AG04449 (cell line): ENCODE measurements at places on chromosomes 2 and 18.

- no peak for DNase-seq
Measured at GRCh38 chr2:107430596-107431266, 396.0 kb upstream of the RGPD4 start.

- DNase-seq: peak; percentile 53
Measured at GRCh38 chr18:45014047-45014501, 333.4 kb downstream of the SETBP1 start.

DNA sequence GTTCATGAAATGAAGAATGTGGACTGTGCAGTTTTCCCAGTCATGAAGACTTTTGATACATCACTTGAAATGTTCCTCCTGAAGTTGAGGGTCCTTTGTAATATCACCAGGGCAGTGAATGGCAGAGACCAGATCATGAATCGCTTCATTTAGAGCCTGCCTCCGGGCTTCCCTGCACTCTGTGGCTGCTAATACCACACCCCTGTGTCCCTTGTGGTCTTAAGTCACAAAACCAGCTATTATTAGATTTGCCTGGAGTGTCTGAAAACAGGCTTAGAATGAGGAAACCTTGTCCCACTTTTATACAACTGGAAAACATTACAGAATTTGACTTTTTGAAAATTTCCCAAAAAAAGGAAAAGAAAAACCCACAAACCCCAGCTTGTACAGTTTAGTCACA, 147.9 kb downstream of the MGAT5 start:
- DNase-seq: no peak

DNA sequence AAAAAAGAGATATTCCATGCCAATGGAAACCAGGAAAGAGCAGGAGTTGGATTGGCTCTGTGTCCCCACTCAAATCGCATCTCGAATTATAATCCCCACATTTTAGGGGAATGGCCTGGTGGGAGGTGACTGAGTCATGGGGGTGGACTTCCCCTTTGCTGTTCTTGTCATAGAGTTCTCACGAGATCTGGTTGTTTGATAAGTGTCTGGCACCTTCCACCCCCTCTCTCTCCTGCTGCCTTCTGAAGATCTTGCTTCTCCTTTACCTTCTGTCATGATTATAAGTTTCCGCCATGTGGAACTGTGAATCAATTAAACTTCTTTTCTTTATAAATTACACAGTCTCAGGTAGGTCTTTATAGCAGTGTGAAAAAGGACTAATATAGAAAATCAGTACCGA, 355.6 kb downstream of the NBAS start:
- no peak for DNase-seq

DNA sequence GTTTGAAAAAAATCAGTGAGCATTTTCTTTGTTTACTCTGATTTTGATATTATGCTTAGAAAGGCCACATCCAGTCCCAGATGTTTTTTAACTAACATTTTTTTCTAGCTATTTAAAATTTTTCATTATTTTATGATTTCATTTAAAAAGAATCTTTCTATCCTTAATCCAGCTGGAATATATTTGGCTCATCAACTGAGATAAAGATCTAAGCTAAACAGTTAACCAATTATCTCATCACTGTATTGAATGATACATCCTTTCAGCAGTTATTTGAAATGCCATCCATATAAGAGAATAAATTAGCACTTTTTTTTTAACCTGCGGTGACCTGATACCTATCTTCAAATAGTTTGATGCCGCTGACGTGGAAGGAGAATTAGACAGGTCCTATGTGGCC, 245.5 kb upstream of the COPS8 start:
- DNase-seq: no peak

DNA sequence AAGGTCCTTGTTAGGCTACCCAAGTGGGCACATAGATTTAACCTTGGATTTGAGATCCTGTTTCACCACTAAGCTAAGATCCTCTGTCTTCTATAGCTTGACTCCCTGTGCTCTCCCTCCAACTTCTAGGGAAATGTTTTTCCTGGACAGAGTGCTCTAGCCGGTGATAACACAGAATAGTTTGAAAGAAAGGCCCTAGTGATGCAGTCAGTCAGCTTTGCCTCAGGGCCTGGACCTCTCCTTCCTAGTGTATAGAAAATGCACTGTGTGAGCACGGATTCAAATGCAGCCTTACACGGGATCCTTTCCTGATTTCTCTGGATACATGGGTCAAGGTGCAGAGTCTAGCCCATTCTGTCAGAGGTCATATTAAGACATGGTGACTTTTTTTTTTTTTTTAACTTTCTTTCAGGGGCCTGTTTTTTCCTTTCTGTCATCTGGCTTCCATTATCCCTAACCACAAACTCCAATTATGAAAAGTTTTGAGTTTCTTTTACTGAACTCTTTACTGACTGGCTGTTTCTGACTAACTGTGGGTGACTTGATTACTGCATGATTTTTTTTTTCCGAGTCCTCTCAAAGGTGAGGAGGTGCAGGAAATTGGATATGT, 122.6 kb downstream of the LRP1B start:
- DNase-seq: no peak

DNA sequence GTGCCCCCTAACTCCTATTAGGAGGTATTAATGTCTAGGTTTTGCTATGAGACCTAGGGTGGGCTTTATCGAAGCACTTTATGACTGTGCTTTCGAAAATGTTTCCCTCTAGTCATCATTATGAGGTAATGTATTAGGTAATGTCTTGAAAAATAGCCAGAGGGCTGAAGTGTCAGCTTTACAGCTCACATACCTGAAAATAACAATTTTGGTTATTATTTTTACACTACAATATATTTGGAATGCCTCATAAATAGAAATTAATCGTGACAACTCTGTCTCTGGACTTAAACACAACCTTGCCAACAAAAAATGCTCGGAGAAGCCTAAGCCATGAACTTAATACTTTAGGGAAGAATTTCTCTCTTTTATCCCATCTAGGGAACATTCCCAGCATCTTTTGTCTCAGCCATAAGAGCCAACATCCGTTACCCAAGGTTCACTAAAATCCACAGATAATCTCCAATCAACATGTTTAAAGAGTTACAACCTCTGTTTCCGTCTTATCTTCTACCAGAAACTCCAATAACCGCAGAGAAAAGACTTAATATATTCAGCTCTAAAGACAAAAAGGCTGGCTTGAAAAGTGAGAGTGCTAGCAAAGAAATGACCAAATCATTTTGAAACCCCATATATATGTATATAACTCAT, 130.9 kb upstream of the RND3 start:
- no peak for DNase-seq

DNA sequence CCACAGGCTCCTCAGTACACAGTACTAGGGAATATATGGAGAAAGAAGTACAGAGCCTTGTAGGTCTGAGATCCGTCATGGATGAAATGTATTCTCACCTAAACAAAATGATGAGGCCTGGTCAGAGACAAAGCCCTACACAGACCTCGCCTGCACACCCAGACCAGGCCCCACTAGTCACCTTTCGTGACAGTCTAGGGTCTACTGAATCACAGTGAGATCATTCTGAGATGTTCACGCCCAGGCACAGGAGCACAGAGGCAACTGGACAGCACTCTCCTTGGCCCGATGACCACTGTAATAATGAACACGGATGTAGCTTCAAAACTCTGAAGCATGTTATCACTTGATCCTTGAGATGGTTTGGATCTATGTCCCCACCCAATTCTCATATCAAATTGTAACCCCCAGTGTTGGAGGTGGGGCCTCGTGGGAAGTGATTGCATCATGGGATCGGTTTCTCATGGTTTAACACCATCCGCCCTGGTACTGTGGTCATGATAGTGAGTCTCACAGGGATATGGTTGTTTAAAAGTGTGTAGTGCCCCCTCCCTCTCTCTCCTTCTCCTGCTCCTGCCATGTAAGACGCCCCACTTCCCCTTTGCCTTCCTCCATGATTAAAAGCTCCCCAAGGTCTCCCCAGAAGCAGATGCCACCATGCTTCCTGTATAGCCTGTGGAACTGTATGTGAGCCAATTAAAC, 15.1 kb downstream of the DOCK10 start:
- no peak for DNase-seq

DNA sequence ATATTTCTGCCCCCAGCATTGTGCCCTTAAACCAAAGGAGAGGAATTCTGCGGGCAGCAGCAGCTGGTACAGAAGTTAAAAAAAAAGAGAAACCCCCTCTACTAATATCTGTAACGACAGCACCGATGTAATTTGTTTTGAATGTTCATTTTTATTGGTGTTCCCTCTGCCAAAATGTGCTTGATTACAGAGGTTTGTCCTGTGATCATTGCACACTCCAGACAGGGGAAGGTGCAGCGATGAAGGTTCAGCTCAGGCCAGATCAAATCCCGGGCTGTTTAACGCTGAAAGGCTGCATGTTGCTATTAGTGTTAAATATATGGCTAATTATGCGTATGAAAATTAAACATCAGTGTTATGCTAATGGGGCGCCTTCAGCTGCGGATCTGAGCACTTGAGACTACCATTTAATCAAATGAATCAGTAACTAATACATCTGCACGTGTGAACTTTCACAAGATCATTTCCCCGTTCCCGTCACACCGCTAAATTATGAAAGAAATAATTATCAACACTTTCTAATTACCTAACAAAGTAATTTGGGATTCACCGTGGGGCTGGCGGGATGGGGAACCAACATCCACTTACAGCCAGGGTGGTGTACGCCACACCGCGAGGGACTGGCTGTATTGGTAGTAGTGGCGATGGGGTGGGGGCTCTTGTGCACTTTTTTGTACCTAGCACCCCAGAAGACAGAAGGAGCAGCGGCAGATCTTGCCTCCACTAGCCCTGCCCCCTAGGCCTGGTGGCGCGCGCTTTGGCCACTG, 1.5 kb upstream of the DLX1 start:
- no peak for DNase-seq

DNA sequence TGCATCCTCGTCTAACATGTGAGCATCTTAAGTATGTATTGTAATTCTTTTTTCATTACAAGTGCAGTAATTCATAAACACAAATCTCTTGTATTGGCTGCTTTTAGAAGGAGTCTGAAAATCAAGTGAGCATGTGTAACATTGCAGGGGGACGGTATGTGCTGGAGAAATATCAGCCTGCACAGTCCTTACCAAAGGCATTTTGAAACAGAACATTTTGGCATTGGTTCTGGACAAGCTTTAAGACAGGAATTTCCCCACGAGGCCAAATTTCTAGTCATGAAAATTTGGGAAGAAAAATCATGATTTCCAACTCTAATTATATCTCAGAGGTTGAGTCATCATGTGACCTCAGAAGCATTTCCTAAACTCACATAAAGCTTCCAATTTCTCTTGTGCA, 24.7 kb upstream of the NRP2 start:
- peak; percentile 82 for DNase-seq

DNA sequence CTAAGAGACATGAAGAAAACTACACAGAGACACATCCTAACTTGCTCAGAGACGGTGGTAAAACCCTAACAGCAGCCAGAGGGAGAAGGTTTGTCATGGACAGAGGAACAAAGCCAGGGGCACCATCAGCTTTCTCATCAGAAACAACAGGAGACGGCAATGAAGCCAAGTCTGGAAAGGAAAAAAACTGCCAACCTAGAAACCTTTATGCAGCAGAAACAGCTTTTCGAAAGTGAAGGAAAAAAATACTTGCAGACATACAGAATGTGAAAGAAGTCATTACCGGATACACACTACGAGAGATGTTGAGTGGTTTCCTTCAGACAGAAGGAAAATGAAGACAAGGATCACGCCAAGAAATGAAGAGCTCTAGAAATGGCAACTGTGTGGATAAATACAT, 55.9 kb downstream of the ANO7 start:
- DNase-seq: no peak

GRCh38 chr2:226475650-226476049, 324.0 kb downstream of the IRS1 start:
- DNase-seq: peak; percentile 37

GRCh38 chr2:117985092-117985491, 28.8 kb downstream of the CCDC93 start:
- DNase-seq: no peak

DNA sequence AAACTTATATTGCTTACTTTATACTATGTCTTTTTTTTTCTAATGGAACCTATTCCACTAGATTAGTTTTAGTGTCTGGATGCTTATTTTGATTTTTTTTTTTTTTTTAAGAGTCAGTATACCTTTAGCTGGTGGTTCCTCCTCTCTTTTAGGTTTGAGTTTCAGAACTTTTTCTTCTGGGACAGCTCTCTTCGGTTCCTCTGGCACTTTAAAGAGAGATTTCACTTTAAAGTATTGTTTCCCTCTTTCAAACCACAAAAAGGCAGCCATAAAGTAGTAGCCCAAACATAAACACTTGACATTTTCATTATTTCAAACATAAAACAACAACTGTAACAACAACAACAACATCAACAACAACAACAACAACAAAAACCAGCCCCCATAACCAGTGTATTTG, 123.3 kb downstream of the TTN start:
- no peak for DNase-seq

- DNase-seq: no peak
Measured at GRCh38 chr2:9052821-9053533, 49.5 kb upstream of the MBOAT2 start.

DNA sequence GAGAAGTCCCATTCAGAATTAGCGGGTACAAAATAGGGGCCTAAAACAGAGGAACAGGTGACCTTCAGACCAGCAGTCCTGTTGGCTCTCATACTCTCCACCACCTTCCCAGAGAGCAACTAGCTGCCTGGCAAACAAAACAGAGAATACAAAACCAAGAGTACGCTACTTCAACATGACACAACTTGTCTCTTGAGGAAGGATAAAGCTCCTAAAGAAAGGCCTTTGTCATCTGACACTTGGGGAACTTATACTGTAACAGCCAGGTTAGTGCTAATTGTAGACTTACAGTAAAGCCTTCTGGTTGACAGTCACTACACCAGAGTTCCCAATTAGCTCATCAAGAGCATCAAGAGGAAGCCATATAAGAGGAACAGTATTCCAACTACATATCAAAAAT, 282.1 kb upstream of the NT5C1B start:
- no peak for DNase-seq

DNA sequence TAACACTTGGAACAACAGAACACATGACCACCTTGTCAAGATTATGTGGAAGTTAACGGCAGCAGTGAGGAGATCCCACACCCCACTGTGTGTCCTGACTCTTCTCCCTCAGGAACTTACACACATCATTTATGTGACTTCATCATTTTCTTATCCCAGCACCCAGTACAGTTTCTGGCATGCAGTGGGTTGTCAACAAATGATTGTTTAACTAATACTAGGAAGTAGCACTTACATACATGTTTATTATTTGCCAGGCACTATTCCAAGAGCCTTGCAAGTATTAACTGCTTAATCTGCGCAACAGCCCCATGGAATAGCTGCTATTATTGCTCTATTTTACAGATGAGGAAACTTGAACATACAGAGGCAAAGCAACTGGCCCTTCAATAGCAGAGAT, 391.5 kb downstream of the TXNL1 start:
- no peak for DNase-seq

GRCh38 chr2:165872101-165872791, 78.2 kb upstream of the GALNT3 start:
- DNase-seq: no peak

- no peak for DNase-seq
Measured at GRCh38 chr2:11393711-11394236, 49.3 kb upstream of the ROCK2 start.

GRCh38 chr2:46117994-46118393, 179.2 kb upstream of the EPAS1 start:
- DNase-seq: no peak

GRCh38 chr2:15058015-15058720, 425.7 kb downstream of the LRATD1 start:
- no peak for DNase-seq
